Cardiac fibroblast (primary cell): ENCODE measurements at places on chromosomes 16 and 17.
A peak's percentile ranks its signal among the peaks of the same experiment; 100 is the strongest.

- no peak for DNase-seq
Observed at GRCh38 chr16:20285993-20286499, 41.3 kb downstream of the GP2 start.

GRCh38 chr16:89316701-89317100 lies 99.2 kb downstream of the ZNF778 start:
- no peak for DNase-seq

DNA sequence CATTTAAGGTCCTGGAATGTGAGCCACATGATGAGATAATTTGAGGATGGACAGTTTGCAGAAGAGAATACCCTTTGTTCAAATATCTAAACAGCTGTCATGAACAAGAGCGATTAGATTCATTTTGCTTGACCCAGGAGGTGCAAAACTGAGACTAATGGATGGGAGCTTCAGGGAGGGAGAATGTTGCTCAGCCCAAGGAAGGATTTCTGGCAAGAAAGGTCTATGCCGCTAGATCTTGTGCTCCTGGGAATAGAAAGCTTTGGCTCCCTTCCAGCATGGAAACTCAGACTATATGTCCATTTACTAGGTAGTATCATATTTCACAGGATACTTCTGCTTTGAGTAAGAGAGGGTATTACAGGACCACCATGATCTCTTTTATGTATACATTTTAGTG lies 14.8 kb upstream of the CDH11 start:
- DNase-seq, result no peak

DNA sequence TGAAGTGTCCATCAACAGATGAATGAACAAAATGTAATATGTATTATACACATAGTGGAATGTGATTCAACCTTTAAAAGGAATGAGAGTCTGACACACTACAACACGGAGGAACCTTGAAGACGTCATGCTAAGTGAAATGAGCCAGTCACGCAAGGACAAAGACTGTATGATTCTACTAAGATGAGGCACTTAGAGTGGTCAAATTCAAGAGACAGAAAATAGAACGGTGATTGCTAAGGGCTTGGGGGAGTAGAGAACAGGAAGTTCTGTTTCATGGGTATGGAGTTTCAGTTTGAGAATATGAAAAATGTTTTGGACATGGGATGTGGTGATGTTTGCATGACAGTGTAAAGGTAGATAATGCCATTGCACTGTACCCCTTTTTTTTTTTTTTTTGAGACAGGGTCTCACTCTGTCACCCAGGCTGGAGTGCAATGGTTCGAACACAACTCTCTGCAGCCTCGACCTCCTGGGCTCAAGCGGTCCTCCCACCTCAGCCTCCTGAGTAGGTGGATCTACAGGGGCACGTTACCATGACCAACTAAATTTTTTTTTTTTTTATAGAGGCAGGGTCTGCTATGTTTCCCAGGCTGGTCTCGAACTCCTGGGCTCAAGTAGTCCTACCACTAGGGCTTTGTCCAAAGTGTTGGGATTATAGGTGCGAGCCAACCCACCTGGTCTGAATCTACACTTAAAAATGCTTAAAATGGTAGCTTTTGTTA lies 2.9 kb upstream of the CCDC102A start:
- DNase-seq, result peak; percentile 49

DNA sequence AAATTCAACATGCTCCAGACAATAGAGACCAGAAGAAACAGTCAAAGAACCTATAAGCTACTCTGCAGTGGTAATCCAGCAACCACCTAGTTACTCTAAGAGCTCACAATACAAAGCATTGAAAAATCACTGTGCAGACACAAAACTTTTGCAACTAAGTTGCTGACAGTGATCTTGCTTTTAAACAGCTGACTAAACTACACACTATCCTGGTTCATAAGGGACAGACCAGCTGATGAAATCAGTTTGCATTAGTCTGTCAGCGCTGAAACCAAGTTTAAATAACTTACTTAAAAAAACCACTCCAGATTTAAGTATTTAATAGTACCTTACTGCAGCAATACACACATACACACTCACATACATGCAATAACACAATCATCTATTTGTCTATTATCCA lies 4.6 kb downstream of the VEZF1 start:
- no peak for DNase-seq

- DNase-seq, result no peak
Observed at GRCh38 chr17:80963812-80964543, 27.7 kb upstream of the CHMP6 start.
